Progenitor cell of endocrine pancreas (in vitro differentiated cells): ENCODE measurements at places on chromosomes 4 and X.

DNA sequence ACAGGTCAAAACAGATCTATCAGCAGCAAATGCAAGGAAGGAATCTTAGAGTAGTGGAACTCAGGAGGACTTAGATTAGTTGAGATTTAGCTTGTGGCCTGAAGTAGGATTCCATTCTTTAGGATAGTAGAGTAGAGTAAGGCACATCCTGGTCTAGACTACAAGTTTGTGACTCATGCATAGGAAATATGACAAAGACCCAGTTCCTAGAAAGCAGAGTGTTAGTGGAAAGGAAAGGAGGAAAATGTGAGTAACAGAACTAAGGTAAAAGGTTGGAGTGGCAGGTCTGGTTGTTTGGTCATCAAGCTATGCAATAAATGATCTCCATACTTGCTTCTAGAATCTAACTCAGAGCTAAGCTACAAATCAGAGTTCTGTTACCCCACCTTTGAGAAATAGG is 595.0 kb downstream of the ACTRT1 start:
- DNase-seq = no peak

- no peak for DNase-seq
Measured at GRCh38 chrX:101973066-101973465, 41.2 kb upstream of the ZMAT1 start.

DNA sequence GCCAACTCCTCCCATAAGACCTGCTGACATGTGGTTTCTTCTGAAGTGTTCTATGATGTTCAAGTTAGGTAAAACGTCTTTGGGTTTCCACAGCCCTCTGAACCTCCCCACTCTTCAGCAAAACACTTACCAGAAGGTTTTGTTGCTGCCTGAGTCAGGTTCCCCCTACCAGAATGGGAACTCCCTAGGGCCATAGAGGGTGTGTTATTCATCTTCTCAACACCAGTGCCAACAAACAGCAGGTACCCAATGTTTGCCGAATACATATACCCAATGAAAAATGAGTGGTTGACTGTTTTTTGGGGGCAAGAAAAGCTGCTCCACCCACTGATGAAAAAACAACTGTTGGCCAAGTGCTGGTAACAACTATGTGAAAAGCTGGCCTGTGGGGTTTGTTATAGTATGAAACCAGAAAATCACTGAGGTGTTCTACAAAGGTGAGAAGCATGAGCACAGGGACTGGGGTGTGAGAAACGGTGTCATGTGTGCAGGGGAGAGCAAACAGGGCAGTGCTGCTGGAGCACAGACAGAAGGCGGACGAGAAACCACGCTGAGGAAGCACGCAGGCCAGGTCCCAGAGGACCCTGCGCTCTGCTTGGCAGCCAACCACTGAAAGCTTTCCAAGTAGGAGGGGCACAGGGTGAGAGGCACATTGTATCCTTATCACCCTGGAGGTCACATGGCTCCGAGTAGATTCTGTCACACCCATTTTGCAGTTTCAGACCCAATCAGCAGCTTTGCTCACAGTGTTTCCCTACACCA is 28.8 kb downstream of the ATP8A1 start:
- DNase-seq = no peak

GRCh38 chr4:67713529-67714247 is 12.7 kb upstream of the UBA6 start:
- no peak for DNase-seq

DNA sequence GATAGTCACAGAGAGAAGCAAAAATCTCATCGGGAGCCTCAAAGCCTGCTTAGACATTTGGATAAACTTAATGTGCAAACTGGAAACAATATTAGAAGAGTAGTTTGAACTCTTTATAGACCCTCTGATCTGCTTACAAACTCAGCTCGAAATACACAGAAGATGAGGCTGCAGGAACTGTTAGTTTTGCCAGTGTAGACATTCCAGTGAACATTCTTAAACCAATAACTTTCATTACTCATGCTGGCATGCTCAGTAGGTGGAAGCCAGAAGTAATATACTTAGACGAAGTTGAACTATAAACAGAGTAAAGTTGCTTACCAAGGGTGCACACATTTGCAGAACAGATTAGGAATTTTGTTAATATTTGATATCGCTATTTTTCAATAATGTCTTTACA is 303.5 kb downstream of the ANKRD50 start:
- DNase-seq = no peak

GRCh38 chr4:52665592-52665991 is 6.5 kb upstream of the USP46 start:
- no peak for DNase-seq

DNA sequence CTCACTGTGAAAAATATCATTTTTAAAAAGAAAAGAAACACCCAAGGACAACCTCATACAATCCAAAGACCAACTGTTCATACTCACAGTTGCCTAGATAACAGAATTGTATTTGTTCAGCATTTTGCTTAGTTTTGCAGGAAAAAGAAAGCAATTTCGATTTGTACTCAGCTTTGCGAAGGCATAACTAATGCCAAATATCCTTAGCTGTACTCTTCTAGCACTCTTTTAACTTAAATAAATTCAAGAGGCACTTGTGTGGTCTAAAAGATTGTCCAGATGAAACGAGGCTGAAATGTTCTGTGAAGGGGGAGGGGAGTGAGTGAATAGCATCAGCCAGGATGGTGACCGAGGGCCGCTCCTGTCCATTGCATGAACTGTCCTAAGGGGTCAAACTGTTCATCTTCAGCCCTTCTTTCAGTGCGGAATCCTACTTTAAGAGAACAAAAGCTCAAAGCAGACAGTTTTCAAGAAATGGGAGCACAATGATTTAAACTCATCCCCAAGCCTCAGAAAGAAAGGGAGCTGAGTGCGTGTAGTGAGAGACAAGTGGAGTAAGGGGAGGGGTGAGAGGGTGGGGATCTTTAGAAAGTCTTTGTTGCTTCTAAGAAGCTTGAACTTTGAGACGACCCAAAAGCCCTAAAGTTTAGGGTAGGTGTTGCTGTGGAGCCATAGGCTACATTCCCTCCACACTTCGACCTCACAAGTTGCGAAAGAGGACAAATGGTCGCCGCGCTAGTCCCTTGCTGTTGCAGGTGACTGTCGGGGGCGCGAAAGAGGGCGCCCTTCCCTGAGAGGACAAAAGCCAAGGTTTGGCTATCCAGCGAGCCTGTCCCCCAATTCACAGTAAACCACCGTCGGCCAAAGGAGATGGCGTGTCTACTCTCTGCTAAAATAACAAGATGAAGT is 4.0 kb upstream of the NEUROG2 start:
- no peak for DNase-seq

DNA sequence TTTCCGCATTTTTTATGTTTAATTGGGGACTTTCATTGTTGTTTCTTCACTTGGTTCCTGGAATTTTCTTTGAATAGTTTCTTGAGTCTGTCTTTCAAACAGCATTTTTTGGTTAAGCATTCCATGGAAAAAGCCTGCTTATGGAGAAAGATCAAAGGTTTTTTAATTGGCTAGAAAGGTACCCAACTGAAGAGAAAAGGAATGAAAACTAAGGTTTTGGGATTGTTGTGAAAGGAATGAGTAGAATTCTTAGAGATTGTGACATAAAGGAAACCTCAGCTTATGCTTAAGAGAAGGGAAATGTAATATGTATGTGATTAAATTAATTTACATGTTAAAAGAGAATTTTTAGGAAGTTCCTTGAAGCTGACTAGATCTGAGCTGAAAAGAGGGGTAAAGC is 82.8 kb downstream of the CCKAR start:
- no peak for DNase-seq

GRCh38 chrX:129653971-129654651 is 645 bp downstream of the APLN start:
- no peak for DNase-seq

DNA sequence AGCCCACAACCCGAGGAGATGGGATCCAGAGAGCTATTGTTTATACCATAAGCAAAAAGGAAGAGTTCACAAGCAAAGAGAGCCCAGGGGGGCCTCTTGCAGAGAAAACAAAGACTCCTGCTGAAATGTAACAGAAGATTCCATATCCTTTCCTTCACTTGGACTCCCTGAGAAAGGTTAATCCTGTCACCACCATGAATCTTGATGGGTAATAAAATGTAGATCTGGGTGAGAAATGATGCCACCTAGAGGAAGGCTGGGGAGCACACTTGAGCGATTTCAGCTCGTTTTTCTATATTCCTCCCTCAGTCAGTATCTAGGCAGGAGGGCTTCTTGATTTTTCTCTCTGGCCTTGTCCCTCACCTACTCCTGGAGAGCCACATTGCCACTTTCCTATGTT is 10.2 kb upstream of the KCNE5 start:
- DNase-seq = no peak

- DNase-seq = no peak
Measured at GRCh38 chr4:110624904-110625494, 2.1 kb upstream of the PITX2 start.

GRCh38 chrX:38206542-38206941 is 14.1 kb downstream of the SRPX start:
- DNase-seq = no peak

GRCh38 chr4:84938316-84938715 is 28.2 kb downstream of the WDFY3 start:
- DNase-seq = no peak
